ENCODE measurements at places on chromosomes 16 and 17.

- DNase-seq, result no peak
Observed at GRCh38 chr16:3095869-3096268, 3.2 kb downstream of the ZSCAN10 start.

DNA sequence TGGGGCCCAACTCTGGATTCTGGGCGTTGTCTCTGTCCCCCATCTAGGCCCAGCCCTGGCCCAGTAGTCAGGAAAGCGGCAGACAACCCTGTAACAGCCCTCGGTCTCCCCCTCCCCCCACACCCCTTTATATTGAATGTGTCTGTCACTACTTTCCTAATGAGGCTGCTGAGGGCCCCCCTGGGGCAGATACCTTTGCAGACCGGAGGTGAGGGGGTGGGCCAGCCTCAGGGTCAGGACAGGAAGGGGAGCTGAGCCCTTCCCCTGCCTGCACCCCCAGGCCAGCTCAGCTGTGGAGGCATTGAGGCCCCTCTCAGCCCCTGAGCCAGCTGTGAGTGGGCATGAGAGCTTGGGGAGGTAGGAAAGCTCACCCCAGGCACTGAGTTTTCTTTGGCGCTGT lies 17.1 kb downstream of the RAI1 start:
- no peak for DNase-seq

DNA sequence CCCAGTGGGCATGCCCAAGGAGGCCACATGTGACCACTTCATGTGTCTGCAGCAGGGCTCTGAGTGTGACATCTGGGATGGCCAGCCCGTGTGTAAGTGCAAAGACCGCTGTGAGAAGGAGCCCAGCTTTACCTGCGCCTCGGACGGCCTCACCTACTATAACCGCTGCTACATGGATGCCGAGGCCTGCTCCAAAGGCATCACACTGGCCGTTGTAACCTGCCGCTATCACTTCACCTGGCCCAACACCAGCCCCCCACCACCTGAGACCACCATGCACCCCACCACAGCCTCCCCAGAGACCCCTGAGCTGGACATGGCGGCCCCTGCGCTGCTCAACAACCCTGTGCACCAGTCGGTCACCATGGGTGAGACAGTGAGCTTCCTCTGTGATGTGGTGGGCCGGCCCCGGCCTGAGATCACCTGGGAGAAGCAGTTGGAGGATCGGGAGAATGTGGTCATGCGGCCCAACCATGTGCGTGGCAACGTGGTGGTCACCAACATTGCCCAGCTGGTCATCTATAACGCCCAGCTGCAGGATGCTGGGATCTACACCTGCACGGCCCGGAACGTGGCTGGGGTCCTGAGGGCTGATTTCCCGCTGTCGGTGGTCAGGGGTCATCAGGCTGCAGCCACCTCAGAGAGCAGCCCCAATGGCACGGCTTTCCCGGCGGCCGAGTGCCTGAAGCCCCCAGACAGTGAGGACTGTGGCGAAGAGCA lies 4.4 kb downstream of the WFIKKN2 start:
- no peak for DNase-seq

DNA sequence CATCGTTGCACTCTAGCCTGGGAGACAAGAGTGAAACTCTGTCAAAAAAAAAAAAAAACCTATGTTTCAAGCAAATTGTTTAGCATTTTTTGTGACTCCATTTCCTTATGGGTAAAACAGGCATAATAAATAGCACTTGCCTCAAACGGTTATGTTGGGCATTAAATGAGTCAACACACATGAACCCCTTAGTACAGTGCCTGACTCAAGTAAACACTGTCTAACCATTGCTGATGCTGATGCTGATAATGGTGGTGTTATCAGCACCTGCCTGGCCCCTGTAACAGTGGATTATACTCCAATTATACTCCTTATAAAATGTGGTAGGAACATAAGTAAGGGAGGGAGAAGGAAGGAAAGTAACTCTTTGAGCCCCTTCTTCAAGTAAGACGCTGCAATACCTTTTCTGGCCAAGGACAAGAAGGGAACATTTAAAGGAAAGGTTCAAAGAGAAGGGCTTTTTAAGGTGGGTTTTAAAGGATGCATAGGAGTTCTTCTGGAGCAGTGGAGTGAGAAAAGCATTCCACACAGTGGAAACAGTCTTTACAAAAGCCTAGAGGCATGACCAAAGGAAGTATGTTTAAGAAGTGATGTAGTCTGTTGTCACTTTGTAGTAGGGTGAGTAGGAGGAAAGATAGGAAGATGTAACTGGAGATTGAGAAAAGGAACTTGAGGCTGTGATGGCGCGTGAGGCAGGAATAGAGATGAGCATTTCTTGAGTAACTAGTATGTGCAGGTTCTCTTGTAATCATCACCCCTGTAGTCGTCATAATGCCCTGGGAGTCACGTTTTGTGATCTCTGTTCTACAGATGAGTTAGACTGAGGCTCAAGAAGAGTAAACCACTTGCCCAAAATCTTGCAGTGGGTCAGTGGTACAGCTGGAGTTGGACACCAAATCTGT lies 4.3 kb downstream of the SCNN1B start:
- no peak for DNase-seq

DNA sequence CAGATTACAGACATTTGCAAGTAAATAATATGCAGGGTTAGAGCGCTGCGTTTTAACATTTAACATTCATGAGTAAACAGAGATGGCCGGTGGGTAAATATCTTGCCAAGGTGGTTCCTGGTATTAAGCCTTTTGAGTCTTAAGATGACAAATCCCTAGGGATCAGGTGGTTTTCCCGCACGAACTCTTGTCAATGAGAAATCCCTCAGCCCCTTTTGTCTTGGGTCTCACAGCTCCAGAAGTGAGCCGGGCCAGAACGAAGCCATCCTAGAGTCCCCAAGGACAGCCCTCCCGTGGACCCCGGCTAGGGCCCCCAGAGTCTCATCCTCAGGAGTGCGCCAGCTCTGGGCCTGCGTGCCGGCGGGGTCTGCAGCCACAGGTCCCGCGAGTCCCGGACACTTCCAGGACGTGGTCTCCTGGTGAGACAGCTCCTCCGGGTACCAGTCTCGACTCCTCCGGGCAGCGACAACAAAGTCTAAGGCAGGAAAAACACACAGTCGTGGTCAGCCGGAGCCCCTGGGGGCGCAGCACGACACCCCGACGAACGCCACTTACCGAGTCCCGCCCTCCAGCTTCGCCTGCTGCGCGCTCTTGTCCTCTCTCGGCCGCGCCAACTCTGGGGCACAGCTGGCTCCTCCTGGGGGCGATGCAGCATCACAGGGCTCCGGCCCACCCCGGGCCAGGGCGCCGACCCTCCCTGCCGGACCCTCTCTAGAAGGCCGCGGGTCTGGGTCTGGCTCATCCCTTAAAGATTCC lies 13.3 kb downstream of the MIS12 start:
- DNase-seq, result no peak

DNA sequence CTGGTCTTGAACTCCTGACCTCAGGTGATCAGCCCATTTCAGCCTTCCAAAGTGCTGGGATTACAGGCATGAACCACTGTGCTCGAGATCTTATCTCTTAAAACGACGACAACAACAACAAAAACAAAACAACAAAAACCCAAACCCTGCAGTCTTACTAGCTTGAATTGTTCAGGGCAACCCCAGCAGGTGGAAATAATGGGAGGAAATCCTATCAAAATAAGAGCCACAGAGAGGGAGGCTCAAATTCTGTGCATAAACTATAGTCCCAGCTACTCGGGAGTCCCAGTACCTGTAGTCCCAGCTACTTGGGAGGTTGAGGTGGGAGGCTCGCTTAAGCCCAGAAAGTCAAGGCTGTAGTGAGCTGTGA lies 16.5 kb upstream of the ATP6V0A1 start:
- DNase-seq, result no peak

DNA sequence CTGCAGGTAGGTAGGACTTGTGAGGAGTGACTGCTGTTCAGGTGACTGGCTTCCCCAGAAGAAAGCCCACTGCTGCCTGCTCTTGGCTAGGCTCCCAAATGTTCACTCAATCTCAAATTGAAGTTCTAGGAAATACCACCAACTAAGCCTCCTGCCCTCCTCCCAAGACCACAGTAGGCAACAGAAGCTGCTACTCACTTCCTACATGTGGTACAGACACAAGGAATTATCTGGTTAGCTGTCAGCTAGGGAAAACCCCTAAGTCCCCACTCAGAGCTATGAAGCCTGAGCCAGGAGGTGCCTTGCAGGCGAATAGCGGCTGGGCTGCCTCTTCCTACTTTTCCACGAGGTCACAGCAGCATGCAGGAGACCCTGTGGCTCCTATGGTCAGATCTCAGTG lies 4.9 kb downstream of the FBXO39 start:
- no peak for DNase-seq

DNA sequence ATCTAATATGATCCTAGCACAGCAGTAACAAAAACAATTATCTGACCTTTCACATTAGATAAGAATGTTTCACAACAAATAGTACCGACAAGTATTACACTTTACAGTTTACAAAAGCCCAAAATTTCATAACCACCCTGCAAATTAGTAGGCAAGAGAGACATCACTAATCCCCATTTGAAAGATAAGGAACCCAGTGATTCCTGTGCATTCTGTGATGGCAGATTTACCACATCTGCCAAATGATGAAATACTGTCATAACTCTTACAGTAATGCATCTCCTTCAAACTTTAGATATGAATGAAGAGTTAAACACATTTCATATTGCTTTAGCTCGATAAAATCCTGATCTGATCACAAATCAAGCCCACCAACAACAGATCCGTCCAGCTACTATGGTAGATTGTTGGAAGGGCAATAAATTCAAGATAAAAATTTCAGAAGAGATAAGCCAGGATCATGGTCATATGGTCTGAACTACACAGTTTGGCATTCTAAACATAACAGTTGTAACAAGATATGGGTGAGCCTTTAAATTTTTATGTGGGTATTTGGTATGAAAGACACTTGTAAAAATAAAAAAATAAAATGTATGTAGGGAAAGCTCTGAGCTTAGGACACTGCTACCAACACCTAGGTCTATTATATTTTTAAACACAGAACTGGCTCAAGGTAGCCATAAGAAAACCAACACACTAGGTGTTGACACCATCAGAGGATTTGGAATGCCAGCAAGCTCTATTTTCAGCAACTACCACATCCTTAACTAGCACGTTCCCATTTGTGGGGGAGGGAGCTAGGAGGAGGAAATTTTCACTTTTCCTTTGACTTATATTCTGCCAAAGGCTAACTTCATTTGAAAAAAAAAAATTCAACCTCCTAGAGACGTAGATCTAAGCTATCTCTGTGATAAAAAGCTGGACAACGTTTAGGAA lies 9.3 kb downstream of the YWHAE start:
- DNase-seq, result no peak

GRCh38 chr17:81196505-81197408 lies 26.0 kb downstream of the CEP131 start:
- DNase-seq, result no peak

DNA sequence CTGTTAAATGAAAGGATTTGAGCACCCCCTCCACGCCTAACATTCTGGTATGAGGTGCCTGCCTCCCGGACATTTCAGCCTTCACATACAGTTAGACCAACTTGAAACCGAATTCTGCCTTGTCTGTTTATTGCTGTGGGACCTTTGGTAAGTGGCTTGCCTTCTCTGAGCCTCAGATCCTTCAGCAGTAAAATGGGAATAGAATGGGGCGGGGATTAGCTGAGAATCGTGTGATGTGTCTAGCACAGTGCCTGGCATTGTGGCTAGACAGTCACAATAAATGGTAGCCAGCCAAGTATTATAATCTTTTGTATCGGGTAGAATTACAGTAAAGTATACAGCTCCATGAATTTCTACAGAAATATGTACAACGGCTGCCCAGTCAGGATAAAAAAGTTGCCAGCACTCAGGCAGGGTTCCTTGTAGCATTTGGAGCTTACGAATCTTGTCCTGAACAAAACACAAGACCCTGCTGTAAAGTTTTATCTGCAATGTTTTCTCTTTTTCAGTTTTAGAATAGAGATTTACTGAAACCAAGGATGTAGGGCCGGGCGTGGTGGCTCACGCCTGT lies 786 bp downstream of the TMC7 start:
- DNase-seq, result no peak

DNA sequence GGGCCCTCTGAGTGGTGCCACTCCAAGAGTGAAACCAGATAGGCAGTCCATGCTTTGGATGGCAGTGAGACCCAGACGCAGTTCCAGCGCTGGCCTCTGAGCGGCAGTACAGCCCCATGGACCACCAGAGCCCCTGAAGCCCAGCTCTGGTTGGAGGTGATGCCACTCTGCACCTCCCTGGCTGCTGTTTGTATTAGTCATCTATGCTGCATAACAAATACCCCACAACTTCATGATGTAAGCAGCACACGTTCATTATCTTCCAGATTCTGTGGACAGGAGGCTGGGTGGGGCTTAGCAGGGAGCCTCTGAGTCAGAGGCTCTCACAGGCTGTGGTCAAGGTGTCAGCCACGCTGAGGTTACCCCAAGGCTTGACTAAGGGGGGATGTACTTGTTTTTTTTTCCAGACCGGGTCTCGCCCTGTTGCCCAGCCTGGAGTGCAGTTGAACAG lies 5.1 kb upstream of the NME4 start:
- no peak for DNase-seq

GRCh38 chr17:29747660-29748059 lies 124.9 kb upstream of the CORO6 start:
- no peak for DNase-seq

- no peak for DNase-seq
Observed at GRCh38 chr16:89467382-89467781, 23.0 kb downstream of the ANKRD11 start.

DNA sequence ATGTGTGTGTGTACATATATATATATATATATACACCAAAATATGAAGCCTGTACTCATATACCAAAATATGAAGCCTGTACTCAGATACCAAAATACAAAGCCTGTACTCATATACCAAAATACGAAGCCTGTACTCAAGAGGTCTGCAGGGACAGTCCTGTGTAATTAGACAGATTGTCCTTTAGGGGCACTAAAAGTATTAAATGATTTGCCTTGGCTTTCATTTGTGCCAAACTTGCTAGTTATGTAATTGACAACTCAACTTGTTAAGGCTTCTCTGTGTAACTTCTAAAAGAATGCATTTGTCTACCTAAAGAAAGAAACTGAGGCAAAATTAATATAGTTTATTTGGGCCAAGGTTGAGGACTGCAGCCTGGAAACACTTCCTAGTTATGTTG lies 30.8 kb upstream of the DHX40 start:
- DNase-seq, result no peak

GRCh38 chr16:90035902-90036301 lies 16.6 kb upstream of the DBNDD1 start:
- DNase-seq, result no peak

- no peak for DNase-seq
Observed at GRCh38 chr17:78862073-78863023, 21.7 kb upstream of the USP36 start.

DNA sequence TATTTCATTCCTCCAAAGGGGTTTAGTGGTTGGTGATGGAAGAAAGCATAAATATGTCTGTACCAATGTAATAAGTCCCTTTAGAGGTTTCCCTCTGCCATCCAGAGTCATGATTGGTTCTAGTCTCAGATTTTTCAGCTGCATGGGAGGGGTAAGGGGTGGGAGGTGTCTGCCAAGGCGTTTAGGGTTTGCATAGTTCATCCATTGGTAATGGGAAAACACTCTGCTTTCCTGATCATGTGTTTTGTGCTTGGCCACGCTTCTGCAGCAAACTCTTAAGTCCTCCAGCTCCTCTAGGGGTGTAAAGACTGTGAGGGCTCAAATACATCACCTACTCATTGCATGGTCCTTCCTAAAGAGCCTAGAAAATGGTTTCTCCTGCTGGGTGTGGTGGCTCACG lies 29.8 kb downstream of the LIG3 start:
- no peak for DNase-seq

Measured in cortex of kidney (tissue), 1 donor.